T-helper 1 cell (primary cell): ENCODE measurements at places on chromosomes 6 and 20.
A peak's percentile ranks its signal among the peaks of the same experiment; 100 is the strongest.

GRCh38 chr6:159866286-159867247 is 24.2 kb upstream of the MAS1 start:
- DNase-seq = no peak

- DNase-seq = peak; percentile 32
Observed at GRCh38 chr20:63957004-63957689, 931 bp upstream of the UCKL1 start.

DNA sequence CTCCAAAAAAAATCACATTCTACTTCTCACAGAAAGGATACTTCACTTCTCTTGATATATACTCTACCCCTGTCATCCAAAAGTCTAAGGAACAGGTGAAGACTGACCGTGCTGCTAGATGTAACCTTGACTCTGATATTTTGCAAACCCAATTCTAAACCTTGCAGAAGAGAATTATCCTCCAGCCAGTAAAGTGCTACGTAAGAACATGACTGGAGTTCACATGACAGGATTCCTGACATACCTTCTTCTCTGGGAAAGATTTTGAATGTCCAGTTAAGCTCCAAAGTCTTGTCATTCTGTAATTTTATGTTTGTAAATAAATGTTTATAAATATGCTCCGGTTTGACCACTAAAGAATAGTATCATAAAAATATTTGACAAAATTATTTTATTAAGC is 35.8 kb downstream of the BTBD9 start:
- DNase-seq = no peak

DNA sequence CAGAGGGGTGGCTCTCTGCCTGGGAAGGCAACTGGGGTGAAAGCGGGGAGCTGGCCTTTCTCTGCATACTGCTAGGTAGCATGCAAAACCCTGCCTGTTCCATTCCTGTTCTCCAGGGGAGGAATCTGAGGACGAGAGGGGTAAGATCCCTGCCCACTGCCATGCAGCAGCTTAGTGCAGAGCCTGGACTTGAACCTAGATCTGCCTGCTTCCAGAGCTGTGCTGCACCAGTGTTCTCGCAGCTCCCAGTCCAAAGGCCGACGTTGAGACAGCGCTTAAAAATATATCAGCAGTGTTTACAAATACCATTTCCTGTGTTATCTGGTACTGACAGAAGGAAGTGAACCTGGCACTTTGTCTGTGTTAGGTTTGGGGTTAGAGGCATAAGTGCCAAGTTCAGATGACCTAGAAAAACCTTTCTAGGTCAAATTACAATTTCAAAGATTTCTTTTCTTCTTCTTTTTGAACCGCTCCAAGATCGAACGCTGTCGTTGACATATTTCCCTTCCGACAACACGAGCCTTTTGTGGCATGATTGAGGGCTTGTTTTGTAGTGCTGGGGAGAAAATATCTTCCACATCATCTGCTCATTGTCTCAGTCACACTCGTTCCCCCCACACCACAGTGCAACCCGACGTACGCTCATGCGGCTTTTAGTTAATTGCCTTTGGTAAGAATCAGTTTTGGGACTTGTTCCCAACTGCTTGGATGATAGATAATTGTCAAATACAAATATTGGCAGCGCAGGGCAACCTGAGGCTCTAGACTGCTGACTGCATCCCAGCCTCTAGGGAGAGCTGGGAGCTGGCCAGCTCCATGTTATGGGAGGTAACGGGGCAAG is 44.6 kb downstream of the TOX2 start:
- peak; percentile 12 for DNase-seq

GRCh38 chr20:10563935-10564492 is 109.8 kb downstream of the JAG1 start:
- no peak for DNase-seq

GRCh38 chr6:11851387-11851786 is 72.8 kb upstream of the ADTRP start:
- no peak for DNase-seq

DNA sequence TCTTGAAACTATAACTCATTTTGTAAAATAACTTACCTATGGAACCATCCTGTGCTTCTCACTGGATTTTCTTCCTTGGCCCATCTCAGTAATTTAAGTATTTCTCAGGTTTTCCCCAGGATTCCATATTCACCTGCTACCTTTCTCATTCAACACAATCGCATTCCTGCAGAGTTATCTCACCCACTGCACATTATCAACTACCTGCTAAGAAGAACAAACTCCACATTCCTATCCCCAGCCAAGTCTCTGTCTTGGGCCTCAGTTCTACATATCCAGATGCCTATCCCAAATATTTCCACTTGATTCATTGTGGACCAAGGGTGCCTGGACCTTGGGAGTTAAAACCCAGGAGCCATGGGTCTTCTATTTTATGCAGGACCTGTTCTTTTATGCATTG is 60.2 kb upstream of the KCNQ5 start:
- no peak for DNase-seq

DNA sequence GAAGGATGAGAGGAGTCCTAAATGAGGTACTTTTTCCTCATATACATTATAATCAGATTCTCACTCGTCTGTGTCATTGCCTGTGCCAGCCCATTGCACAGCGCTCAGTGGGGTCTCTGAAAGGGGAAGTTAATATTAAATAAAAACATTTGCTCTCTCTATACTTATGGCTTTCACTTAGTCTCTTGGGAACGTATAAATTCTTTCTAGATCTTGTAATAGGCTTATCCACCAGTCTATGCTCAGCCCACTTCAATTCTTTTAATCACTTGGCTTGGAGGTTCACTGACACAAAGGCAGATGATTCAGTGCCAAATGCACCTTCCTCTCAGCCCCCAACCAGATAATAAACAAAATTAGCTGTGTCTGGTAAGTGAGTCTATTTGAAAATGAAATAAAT is 164.3 kb upstream of the OGFRL1 start:
- no peak for DNase-seq

GRCh38 chr6:132730560-132730959 is 16.7 kb upstream of the VNN1 start:
- no peak for DNase-seq

DNA sequence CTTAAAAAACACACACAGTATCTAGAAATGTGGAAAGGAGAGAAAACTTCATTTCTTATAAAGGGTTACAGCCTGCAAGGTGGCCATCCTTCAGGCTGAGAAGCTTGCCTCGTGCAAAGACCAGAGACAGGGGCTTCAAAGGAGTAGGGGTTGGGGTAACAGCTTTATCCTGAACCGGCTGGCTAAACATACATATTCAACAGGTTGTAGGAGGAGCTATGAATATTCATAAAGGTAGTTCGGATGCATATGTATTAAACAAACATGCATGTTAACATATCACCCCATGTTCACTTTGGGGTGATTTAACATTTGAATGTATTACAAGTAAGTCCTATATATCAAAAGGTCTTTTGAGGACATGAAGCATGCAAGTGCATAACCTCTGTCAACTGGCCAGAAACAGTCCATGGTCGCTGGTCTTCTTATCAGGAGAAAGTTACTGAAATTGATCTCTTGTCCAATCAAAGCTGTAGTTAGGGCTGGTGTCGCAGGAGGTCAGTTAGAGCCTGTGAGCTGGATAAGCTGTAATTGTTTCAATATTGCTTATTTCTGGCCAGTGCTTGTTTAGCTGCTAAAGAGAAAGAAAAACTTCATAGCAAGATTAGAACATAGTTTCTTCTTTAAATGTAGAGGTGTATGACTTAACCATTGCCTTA is 2.3 kb upstream of the STMND1 start:
- DNase-seq = no peak

- no peak for DNase-seq
Observed at GRCh38 chr6:121482004-121482693, 46.7 kb downstream of the GJA1 start.

DNA sequence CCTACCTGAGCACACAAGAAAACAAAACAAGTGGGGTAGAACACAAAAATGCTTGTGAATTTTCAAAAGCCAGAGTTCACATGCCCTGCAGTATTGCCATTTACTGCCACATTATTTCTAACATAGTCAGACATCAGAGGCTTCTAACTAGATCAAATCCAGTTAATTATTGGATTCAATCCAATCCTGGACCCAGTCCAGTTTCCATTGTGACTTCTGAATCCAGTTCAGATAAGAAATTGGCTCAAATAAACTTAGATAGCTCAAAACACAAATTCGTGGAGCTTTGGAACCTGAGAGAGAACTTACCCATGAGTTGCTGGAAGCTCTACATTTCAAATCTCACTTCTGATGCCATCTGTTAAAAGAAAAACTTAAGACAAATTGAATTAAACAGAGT is 85.2 kb upstream of the ANKEF1 start:
- DNase-seq = no peak

- no peak for DNase-seq
Observed at GRCh38 chr6:105560611-105561066, 157.8 kb upstream of the PREP start.

DNA sequence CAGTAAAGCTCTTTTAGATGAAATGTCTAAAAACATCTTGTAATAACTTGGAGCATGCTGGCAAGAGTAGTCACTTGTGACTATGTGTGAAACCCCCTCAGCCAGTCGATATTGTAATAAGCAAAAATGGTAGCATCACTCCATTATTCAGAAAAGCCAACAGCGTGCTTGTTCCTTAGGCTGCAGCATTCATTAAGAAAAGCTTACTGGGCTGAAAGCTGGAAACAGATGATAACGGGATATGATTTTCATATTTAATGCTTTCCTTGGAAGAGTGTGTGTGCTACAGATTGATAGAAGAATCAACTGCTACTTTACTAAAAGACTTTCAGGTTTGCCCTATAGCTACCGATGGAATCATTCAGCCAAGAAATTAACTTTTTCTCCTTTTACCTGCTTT is 20.3 kb downstream of the KIZ start:
- DNase-seq = no peak
